ENCODE measurements at places on chromosomes 2 and 18.

DNA sequence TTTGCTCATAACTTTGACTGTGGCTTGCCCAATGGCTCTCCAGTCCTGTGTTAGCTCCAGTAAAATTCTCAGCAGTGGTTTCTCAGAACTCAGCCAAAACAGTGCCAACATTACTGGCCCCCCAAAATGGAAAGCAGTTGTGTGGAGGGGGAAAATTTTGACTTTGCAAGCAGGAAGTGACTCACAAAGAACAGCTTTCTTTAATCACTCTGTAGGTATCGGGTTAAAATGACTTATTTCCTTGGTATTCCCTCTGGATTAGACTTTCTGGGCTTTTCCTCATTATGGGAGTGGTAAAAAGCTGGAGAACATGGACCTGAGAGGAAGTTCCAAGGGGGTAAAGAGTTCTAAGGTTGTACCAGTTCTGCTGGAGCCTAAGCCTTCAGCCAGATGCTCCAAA lies 175.7 kb upstream of the RND3 start:
- no peak for DNase-seq

GRCh38 chr18:59606193-59607077 lies 90.8 kb downstream of the CCBE1 start:
- DNase-seq, result no peak

DNA sequence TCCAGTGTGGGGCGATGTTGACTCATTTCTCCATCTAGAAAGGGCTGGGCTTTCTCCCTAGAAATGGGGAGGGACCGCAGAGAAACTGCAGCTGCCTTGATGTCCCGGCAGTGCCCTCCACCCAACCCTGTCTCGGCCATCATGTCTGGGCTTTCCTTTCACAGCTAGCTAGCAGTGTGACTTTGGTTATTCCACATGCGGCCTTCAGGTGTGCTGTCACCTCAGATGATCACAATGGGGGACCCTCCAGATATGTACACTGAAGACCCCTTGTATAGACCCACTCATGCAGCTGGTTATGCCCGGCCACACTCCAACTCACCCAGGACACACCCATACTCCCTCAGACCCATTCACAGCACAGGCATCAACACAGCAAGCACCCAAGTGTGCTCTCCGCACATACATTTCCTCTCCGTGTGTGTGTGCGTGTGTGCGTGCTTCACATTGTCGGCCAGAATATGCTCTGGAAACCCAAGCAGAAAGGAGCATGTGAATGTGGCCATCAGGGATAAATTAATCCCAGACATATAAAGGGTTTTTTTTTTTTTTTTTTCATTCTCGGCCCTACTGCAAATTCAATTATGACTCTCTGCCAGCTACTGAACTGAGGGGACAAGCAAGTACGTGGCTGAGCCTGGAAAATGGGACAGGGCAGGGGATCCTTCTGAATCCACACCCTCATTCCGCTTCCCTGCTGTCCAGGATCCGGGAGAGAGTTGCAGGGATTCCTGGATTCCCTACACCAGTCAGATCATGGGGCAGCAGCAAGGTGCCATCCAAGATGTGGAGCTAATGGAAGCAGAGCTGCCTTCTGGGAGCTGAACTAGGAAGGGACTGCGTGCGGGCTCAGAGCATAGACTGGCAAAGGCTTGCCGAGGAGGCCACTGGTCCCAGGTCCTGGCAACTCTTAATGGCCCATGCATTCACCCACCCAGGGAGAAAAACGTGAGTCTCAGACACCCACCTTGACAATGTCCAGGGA lies 240.2 kb downstream of the DYSF start:
- no peak for DNase-seq

DNA sequence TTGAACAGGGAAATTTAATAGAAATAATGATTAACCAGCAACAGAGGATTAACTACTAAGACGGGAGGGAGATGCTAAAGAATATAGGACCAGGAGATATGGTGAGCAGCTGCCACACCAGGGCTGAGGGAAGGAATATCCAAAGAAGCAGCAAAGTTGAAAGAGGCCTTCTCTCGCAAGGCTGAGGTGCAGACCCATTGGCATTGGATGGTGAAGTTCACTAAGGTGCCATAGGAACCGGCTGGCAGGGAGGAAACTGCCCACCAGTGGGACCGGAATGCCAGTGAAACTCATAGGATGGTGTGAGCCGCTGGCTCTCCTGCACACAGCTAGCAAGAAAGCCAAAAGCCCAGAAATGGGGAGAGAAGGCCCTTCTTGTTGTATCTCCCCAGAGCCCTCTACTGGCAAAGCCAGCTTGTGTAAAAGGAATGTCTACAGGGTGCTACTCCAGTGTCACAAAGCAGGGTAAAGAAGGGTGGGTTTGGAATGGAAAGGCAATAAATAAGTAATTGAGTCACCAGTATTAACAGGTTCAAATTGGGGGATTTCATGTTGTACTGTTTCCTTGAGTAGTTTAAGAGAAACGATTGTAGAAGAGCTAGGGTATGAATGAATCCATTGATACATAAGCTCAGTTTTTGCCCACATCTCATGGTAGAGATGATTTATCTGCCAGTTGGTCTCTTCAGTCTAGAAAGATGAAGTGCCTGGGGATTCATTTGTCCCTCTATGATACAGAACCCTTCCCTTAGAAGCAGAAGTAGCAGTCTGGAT lies 36.0 kb downstream of the FARP2 start:
- DNase-seq, result peak; percentile 66

- peak; percentile 9 for DNase-seq
Observed at GRCh38 chr2:53827398-53828175, 32.2 kb downstream of the GPR75 start.

DNA sequence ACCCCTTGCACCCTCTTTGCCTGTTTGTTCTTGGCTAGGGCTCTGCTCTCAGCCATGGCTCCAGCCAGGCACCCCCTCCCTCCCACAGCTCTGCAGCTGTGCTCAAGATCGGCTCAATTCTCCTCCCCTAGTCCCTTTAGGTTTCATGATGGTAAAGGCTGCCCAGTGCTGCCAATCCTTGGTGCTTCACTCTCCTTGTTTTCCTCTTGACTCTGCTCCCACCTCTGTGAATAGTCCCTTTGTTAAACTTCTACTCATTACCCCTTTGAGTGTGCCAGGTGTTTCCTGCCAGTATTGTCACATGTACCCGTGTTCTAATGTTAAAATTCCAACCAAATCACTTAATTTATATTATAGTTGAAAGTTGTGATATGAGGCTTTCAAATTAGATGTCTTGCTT lies 101.0 kb upstream of the CERS6 start:
- no peak for DNase-seq

GRCh38 chr2:239146741-239147181 lies 254.1 kb downstream of the HDAC4 start:
- DNase-seq, result no peak

- no peak for DNase-seq
Observed at GRCh38 chr2:232511336-232511890, 8.8 kb upstream of the PRSS56 start.

- DNase-seq, result no peak
Observed at GRCh38 chr18:45538444-45538843, 76.8 kb upstream of the SLC14A2 start.

DNA sequence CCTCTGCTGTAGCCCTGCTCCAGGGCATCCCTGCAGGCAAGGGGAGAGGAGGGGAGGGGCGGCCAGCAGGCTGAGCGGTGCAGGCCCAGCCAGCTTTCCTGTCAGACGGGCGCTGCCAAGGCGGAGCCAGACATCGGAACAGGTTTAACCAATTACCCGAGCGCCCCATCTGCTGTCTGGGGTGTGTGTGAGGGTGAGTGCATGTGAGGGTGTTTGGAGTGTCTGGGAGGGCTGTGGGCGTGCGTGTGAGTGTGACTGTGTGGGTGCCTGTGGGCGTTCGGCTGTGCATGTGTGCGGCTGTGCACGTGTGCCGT lies 20.0 kb downstream of the EMX1 start:
- DNase-seq, result no peak

- DNase-seq, result peak; percentile 79
Observed at GRCh38 chr2:49935449-49935848, 781.1 kb upstream of the FSHR start.

- no peak for DNase-seq
Observed at GRCh38 chr2:102592601-102593000, 26.8 kb upstream of the SLC9A2 start.

DNA sequence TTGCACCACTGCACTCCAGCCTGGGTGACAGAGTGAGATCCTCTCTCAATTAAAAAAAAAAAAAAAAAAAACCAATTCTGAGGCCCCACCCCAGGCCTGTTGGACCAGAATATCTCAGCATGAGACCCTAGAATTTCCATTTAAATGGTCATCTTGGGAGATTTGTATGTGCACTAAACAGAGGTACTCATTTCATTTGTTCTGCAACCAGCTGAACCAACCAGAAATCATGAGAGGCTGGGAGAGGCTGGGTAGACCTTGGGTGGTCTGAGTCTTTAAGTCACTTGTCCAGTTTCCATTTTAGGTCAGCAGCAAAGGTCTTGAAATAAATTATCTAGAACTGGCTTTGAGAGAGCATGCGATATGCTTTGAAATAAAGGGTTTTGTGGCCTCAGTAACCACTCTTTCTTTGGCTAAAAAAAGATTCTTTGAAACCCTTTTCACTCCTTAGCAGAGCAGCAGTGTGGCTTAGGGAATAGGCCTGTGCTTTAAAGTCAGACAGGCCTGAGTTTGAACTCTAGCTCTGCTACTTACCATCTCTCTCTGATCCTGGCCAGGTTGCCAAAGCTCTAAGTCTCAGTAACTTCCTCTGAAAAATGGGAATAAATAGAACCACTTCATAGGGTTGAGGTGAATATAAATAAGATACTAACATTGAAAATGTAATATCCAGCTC lies 52.6 kb downstream of the QPCT start:
- DNase-seq, result no peak

- no peak for DNase-seq
Observed at GRCh38 chr2:140988597-140988996, 1142.2 kb downstream of the LRP1B start.

DNA sequence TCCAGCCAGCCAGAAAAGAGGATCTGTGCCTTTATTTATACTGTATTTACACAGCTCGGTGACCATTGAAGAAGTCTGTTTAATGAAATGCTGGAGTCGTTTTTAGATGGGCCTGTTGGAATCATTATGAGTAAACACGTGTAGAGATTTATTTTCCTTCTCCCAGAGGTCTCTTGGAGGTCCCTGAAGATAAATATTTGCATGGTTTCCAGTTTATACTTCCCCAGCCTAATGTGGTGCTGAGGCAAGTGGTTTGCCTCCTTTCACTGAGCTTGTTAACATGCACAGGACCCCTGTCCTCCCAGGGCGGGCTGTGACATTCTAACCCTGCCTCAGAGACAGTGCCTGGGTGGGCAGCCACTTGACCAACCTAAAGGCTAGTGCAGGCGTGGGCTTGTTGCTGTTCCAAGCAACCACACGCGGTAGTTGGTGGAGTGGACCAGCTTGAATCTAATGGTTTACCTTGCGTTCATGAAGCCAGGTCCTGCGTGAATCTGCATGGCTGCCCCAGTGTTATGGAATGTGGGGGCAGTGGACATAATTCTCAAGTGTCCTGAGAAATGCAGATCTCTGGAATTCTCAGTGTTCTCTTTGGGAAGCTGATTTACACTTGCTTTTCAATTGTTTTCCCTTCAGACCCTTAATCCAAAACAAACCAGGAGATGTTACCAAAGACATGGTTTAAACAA lies 130.2 kb upstream of the DLX2 start:
- no peak for DNase-seq

GRCh38 chr18:33369711-33370449 lies 70.6 kb downstream of the CCDC178 start:
- no peak for DNase-seq

GRCh38 chr2:71856773-71857525 lies 290.7 kb downstream of the CYP26B1 start:
- DNase-seq, result no peak

DNA sequence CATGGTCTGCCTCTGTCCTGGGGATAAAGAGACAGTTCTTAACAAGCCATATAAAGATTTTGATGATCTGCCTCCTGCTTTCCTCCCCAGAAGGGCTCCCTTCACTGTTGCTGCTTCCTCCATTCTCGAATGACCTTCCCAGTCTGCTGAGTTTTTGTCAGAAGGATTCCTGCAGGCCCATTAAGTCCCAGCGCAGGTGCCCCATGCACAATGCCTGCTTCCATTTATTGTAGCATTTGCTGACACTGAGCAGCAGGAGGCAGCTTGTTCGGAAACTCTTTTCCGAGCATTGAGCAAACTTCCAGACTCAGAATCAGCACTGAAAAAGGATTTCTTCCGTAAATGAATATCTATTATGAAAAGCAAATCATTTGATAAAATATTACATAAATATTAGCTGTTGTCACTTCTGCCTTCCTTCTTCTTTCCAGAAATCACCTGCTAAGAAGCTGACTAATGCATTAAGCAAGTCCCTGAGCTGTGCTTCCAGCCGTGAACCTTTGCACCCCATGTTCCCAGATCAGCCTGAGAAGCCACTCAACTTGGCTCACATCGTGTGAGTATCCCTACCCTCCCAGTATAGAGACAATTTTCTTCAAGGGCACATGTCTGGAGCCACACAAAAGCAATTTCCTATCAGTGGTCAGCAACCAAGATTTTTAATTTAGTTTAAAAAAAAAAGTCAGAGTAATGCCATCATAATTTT lies 110.4 kb downstream of the DTNA start:
- DNase-seq, result no peak

- no peak for DNase-seq
Observed at GRCh38 chr18:21406116-21406515, 164.1 kb downstream of the GREB1L start.

DNA sequence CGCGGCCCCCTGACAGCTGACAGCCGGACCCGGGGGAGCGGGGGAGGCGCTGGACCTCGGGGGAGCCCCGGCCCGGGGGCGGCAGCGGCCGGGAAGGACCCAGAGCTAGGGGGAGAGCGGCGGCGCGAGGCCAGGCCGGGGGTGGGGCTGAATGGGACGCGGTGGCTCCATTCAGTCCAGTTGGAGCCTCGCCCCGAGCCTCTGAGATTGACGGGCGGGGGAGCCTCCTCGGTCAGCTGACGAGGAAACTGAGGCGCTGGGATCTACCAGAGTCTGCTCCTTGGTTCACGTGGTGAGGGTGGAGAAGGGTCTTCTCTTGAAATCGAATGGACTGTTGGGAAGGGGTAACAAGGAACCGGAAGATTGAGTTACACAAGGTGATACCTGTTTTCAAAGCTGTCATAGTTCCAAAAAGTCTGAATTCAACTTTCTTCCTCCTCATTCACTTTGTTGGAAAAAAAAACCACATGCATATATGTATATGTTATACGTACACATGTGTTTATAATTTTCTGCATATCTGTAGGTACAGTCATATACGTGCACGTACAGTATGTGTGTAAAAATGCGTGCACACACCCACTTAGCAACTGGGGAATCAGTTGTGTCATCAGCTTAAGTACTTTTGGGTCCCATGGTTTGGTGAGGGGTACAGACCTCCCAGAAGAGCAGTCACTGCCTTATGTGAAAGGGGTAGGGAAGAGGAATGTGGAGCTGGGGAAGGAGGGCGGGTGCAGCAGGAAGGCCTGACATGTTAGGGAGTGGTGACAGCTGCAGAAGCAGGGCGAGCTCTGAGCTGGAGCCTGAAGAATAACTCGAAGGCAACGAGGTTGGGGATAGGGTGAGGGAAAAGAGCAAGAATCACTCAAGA lies 628 bp downstream of the PPP1R7 start:
- peak; percentile 36 for DNase-seq

- no peak for DNase-seq
Observed at GRCh38 chr2:15579641-15580040, 12.0 kb upstream of the DDX1 start.

- no peak for DNase-seq
Observed at GRCh38 chr2:85419009-85419675, 628 bp downstream of the SH2D6 start.

All from G401 (cell line).